ENCODE measurements at places on chromosomes 4 and X.

DNA sequence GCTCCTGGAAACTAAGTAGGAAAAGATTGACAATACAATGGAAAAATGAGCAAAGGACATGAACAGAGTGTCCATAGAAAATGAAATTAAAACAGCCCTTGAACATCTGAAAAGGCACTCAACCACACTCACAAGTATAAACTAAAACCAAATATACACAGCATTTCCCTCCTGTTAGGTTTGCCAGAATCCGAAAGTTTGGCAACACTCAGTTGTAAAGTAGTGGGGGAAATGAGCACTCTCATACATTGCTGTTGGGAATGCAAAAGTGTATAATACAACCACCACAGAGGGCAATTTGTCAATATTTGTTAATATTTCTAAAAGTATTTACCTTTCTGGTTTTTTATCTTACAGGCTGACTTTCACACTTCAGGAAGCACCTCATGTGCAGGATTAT lies 84.2 kb upstream of the TMEM164 start:
- no peak for DNase-seq

GRCh38 chrX:41148553-41148952 lies 63.3 kb downstream of the USP9X start:
- DNase-seq, result peak; percentile 61

- DNase-seq, result no peak
Measured at GRCh38 chrX:38806875-38807621, 5.8 kb downstream of the MID1IP1 start.

DNA sequence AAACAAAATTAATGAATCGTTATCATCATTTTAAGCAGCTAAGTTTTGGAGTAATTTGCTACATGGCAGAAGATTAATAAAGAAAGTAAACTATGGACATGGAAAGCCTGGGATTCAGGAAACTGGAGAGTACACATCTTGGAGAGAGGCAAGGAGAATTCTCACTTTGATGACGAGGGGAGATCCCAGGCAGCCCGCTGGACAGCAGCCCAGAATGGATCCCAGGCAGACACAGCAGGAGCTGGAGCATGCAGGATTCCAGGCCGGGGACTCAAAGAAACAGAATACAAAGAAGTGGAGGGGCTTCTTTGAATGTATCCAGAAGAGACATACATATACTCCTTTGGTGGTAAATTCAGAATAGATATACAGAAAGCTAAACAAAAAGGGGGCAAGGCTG lies 118.0 kb upstream of the ATP6AP2 start:
- DNase-seq, result peak; percentile 42

GRCh38 chrX:3621414-3621813 lies 92.0 kb downstream of the PRKX start:
- no peak for DNase-seq

DNA sequence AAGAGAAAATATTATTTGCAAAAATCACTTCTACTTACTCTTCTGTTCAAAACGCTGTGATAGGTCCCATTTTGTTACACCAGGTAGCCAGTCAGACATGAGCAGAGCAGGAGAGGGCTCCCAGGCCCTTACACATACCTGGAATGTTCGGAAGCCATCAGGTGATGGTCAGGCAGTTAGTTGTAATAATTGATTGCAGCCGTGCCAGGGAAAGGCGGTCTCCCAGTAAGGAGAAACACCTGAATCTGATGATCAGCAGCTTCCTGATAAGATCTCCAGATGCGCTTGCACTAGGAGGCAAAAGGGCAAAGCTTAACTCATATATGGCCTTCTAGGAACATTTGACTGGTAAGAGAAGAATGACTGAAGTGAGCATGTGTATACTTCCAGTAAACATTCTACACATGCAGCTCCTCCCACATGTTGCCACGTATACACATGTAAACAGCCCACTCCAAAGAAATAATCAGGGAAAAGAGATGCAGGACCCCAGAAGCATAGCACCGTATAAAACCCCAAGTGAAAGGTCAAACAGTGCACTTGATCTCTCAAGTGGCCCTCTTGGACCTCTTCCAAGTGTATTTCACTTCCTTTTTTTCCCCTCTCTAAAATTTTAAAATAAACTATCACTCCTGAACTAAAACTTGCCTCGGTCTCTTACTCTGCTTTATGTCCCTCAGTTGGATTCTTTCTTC lies 1338.0 kb downstream of the FSTL5 start:
- no peak for DNase-seq

DNA sequence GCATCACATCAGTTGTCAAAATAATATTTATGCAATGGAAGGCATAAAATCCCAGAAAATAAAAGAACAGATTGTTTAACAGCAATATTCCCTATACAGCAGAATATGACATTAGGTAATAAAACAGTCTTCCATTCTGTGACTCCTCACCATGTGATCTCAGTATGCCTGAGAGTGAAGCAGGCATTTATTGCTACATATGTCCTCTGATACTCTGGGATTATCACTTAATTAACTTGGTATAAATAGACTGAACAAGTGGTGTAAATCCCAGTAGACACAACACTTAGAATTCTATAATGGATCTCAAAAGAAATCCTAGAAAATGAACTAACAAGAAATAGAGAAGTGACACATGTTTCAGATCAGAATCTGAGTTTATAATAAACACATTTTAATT lies 841.3 kb downstream of the PDHA2 start:
- no peak for DNase-seq

- DNase-seq, result no peak
Measured at GRCh38 chrX:25596921-25597320, 541.2 kb upstream of the MAGEB18 start.

GRCh38 chr4:1795299-1796195 lies 2.5 kb downstream of the FGFR3 start:
- no peak for DNase-seq

DNA sequence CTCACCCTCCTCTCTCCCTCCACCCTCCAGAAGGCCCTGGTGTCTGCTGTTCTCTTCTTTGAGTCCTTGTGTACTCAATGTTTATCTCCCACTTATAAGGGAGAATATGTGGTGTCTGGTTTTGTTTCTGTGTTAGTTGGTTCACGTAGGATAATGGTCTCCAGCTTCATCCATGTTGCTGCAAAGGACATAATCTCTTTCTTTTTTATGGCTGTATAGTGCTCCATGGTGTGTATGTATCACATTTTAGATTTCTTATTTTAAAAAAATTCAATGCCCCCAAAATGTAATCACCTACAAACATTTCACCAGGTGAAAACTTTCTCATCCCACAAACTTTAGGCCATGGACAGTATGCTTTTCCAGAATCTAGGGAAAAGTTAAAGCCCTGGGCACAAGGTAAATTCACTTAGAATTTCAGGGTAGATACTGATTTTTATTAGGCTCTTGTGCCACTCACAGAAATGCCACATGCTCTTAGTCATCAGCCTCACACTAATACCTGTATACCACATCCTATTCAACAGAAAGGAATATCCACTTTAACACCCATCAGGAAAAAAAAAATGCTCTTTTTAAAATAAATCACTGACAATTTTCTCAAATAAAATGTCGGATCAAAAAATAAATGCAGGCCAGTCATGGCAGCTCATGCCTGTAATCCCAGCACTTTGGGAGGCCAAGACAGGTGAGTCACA lies 104.8 kb upstream of the ENPP6 start:
- no peak for DNase-seq

GRCh38 chr4:53917729-53918128 lies 146.7 kb downstream of the CHIC2 start:
- DNase-seq, result no peak

GRCh38 chrX:17519358-17519757 lies 144.4 kb downstream of the NHS start:
- DNase-seq, result no peak

- peak; percentile 52 for DNase-seq
Measured at GRCh38 chrX:38086451-38087215, 80.3 kb downstream of the SYTL5 start.

GRCh38 chrX:20947411-20947912 lies 426.8 kb upstream of the CNKSR2 start:
- no peak for DNase-seq
